ENCODE measurements at places on chromosomes 12 and 14.

DNA sequence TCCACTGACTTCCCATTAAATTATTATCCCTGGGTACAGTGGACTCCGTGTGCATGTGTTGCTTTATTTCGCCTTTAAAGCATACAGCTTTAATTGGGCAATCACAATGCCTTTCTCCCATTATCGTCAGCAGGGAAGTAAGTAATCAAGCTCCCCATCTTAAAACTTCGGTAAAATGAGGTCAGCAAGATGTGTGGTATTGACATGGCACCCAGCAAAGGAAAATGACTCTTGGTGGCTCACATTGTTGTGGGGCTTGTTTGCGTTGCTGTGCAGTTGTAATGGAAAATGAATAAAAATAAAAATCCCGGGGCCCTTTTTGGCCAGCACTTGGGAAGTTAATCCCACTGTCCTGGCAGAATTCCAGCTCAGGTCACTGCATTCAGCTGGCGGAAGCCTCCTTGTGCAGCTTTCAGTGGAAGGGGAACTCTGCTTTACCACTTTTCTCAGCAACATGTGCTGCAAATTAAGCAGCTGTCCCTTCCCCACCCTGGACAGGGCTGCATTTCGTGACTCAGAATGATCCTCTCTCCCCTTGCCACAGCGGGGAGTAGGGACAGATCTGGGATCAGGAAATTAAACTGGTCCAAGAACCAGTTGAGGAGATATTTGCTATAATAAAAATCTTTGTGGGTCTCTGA lies 13.9 kb upstream of the ATP2A2 start:
- no peak for DNase-seq

DNA sequence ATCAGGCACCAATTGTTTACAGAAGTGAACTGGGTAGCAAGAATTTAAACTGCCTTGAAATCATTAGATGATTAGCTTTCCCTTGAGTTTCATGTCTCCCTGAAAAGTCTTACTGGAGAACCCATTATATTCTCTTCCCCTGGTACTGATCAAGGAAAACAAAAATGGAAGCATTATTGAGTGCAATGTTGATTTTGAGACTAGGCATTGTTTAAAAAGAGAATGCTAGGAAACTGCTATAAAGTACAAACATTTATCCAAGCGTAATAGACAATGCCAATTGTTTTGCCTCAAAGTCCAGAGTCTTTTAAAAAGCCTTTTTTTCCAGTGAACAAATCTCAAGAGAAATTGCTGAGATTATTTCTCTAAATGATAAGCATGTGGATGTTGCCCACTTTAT lies 197.0 kb downstream of the CCER1 start:
- no peak for DNase-seq

DNA sequence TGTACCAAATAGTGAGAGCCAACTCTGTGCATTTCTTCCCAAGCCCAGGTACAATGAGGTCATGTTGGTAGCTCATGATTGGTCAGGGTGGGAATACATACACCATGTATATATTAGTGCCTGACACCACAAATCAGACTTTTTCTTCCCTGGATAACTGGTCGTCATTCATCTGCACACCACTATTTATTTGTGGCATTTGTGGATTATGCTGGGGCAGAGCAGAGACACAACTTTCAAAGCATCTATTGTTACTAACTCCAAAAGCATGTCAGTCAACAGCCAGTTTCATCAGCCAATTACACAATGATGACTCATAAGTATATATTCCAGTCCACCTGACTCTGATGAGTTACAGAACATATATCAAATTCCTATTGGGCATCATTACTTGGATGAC lies 181.7 kb downstream of the ADAMTS20 start:
- no peak for DNase-seq

DNA sequence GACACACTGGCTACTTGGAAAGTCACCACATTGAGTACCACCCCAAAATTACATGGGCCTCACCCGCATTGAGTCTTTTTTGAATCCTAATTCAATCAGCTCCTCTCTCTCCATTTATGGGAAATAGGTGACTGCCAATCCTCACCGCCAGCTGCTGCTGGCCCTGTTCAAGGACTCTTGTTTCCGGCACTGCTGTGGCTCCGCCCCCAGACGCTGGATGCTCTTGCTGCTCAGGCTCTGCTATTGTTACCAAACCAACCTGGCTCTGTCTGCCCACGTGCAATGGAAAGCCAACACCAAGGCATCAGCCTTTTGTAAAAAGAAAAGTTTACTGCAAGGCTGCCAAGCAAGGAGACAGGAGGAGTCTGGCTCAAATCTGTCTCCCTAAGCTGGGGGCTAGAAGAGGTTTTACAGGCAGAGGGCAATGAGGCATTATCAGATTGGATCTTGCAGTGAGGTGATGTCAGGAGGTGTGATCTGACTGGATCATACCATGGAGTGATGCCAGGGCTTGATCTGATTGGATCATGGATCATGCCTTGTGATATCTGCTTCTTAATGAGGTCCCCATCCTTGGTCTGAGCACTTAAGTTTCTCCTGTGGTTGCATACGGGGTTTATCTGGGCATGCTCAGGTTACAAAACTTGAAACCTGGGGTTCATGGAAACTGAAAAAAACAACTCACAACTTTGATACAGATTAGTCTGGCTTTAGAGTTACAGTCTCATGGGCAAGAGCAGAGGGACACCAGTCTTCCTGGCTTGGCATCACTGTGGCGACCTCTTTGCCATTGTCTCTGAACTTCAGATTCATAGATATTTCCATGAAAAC lies 117.1 kb upstream of the SLC35F4 start:
- no peak for DNase-seq

- no peak for DNase-seq
Measured at GRCh38 chr12:72369423-72369959, 97.3 kb downstream of the TRHDE start.

DNA sequence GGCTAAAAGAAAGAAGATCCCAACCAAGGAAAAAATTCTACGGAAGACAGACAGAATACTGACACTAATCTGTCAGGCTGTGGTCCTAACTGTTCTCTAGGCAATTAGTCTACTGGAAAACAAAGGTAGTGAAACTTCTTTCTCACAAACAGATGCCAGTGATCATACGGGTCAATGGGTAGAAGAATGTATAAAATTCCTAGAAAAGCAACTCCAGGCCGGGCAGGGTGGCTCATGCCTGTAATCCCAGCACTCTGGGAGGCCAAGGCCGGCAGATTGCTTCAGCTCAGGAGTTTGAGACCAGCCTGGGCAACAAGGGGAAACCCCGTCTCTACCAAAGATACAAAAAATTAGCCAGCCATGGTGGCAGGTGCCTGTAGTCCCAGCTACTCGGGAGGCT lies 64.8 kb downstream of the HECTD4 start:
- DNase-seq, result no peak

DNA sequence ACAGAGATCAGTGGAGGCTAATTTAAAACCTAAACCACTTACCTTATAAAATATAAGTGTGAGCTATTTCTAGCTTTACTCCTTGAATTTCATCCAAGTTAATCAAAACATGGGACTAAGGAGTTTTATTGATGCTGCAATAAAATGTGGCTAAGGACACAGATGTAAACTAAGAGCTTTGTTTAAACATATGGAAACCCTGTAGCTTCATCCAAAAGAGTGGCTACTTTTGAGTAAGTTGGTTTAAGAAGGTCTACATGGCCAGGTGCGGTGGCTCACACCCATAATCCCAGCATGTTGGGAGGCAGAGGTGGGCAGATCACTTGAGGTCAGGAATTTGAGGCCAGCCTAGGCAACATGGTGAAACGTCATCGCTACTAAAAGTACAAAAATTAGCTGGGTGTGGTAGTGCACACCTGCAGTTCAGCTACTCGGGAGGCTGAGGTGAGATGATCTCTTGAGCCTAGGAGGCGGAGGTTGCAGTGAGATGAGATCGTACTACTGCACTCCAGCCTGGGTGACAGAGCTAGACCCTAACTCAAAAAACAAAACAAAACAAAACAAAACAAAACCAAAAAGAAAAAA lies 40.4 kb downstream of the TCHP start:
- DNase-seq, result no peak

DNA sequence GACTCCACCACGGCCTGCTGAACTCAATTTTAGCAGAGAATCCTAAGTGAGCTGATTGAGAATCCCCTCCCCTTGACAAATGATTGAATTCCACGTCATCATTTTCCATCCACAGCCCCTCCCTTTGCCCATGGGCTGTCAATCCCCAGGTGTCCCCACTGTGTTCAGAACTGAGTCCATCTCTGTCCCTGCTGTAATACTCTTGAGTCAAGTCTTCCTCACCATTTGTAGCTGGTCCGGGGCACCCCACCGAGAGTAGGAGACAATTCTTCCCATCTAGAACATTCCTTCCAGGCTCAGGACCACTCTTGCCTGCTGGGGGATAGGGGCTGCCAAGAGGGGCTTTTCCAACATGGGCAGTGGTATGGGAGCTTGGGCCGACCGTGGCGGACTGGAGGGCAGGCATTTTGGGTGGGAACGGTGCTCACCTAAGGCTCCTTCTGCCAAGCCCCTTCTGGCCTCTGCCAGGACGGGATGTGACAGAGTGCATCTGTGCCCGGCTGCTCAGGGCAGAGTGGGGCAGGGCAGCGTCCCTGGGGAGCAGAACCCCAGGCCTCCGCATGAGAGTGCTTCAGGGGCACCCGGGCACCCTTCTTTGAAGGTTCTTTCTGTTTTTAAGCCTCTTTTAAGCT lies 218.1 kb upstream of the RTL1 start:
- DNase-seq, result no peak

DNA sequence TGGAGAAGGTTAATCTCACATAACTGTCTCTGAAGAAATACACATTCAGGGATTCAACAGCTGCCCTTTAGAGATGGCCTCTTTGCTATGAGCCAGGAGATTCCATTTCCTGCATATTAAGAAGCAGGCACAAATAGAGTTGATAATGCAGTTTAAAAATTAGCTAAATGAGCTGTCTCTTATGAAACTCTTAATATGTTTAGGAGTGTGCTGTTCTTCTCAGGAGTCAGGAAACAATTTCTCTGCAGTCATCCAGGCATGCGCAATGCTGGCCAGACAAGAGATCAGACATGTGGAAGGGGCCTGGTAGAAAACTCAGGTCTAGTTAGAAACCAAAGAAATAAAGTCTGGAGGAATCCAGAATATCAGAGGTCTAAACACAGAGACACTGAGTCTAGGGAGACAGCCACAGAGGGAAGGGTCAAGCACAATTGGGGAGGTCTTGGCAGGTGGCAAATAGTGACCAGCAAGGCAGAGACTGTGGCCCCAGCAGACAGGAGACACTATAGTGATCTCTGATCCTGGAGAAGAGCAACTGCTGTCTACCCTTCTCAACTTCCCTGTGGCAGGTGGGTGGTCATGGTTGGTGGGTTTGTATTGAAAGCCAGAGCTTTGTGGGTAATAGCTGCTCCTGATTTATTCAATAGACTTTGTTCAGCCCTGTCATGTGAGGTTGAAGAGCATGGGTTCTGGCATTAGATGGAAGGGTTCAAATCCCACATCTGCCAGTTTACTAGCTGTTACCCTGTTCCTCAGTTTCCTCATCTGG lies 185.8 kb upstream of the RMST start:
- DNase-seq, result no peak

DNA sequence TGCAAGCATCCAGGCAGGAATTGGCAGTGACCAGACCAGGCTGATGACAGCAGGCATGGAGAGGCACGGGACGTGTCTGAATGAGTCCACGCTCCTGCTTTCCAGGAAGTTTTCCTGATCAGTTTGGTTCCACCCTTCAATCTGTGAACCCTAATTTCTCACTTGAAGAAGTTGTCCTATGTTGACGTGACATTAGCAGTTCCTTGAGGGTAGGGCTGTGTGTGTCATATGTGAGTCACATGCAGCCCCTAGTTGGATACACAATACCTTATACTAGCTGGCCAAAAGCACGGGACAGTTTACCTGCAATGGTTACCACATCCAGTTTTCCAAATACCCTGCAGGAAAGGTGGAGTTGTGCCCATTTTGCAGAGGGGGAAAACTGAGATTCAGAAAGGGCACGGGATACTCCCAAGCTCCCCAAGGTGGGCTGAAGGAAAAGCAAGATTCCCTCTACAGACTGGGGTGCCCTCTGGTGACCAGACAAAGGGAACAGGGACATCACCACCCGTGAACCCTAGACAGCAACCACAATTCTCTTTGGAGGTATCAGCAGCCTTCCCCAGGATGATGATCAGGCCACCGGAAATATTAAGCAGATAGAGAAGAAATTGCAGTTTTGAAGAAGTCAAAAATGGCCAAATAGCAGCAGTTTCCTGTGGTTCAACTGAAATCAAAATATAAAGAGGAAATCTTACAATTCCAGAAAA lies 194.5 kb downstream of the PHETA1 start:
- DNase-seq, result no peak

- DNase-seq, result no peak
Measured at GRCh38 chr14:78933948-78934524, 763.9 kb downstream of the NRXN3 start.

- peak; percentile 82 for DNase-seq
Measured at GRCh38 chr12:51886021-51886710, 1.7 kb upstream of the ANKRD33 start.

DNA sequence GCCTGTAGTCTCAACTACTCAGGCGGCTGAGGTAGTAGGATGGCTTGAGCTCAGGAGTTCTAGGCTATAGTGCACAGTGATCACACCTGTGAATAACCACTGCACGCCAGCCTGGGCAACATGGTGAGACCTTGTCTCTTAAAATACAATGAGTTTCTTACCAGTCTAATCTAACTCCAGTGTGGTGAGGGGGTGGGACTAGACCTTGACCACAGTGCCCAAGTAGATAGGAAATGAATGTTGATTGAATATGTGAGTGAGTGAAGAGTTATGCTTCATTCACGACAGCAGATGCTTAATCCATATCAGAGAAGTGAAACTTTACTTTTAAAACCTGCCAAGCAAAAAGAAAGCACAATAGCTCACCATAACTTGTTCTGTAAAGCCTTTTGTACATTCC lies 11.2 kb upstream of the AK7 start:
- no peak for DNase-seq

DNA sequence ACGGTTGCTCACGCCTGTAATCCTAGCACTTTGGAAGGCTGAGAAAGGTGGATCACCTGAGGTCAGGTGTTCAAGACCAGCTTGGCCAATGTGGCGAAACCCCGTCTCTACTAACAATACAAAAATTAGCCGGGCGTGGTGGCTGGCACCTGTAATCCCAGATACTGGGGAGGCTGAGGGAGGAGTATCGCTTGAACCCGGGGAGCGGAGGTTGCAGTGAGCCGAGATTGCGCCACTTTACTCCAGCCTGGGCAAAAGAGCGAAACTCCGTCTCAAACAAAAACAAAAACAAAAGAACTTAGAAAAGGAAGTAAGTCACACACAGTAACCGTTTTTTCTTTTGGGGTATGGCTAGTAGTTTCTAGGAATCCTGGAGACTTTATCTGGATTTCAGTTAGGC lies 1.7 kb upstream of the PALS1 start:
- no peak for DNase-seq

- DNase-seq, result peak; percentile 35
Measured at GRCh38 chr12:16198884-16199283, 78.6 kb downstream of the SLC15A5 start.

- no peak for DNase-seq
Measured at GRCh38 chr14:93960108-93960475, 16.3 kb downstream of the ASB2 start.

- no peak for DNase-seq
Measured at GRCh38 chr12:72282721-72283120, 10.6 kb downstream of the TRHDE start.

- no peak for DNase-seq
Measured at GRCh38 chr14:52077256-52077979, 8.6 kb upstream of the NID2 start.
